ENCODE measurements at places on chromosomes 6 and 20.
A peak's percentile ranks its signal among the peaks of the same experiment; 100 is the strongest.

DNA sequence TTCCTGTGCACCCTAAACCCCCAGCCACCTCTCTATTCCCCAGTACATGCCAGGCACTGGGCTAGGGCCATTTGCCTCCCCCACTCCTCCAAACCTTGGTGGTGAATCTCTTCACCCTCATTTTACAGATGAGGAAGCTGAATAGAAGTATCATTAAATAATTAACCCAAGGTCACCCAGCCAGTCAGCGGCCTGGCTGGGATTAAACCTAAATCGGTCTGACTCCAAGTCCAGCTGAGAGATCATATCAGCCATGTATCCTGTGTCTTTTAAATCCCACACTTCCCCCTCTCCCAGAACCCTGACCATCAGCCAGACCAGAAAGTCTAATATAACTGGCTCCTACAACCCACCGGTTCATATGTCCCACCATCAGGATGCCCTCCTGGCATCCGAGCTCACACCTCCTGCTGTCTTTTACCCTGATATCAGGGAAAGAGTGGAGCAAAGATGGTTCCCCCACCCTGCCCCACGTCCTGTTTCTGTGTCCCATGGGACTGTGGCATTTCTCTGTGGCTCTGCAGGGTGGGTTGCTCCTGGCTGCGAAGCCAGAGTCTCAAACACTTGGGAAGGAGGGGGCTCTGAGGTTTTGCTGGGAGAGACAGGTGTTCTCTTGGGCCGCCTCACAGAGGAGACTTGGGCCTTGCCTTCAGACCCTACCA lies 145.3 kb downstream of the VEGFA start:
- no peak for DNase-seq

DNA sequence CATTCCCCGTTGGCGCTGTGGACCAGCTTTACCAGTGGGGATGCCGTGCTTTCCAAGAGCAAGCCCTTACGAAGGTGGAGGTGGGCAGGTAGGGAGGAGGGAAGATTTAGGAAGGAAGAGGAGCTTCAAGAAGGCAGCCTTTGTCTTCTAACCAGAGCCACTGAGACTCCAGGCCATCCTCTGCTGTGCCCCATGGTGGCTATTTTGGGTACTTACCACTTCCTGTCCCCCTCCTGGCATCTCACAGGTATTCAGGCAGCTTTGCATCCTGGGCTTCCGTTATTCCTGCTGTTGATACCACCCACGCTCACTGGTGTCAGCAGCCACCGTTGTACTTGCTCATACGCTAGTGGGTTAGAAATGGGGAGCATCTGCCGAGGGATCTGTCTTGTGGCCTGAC lies 22.9 kb downstream of the ERMARD start:
- DNase-seq, result no peak

DNA sequence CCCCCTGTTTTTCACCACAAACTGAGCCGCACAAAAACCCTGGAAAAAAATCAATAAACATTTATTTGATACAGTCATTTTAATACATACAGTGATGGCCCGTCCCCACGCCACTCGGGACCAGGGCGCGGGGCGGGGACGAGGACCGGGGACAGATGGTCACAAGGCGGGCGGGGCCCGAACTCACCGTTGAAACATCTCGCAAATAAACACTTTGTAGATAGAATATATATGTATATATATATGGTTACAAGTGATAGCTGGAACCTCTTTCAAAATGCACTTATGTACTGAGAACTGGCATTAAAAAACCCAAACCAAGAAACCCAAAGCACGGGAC lies 418 bp upstream of the UCKL1 start:
- no peak for DNase-seq

DNA sequence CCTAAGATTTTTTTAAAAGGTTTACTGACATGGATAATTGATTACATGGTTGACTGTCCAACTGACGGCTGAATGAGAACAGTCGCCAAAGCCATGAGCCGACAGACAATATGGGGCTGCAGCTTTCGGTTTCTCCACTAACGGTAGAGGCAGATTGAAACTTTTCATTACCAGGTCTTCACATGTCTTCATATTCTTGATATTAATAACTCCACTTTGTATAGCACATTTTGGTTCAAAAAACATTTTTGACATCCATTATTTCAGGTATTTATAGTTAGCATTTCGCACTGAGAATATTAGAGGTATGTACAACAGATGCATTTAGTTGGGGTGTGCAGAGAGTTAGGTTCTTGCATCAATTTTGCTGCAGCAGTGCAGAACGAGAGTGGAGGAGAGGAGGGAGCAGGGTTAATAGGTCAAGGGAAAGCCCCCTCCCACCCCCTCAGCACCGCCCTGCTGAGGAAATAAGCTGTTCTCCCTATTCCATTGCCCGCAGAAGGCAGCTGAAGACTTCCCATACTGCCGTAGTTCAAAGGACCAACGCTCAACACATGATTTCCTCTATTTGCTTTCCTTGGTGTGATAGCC lies 73.6 kb upstream of the ADTRP start:
- DNase-seq, result no peak

DNA sequence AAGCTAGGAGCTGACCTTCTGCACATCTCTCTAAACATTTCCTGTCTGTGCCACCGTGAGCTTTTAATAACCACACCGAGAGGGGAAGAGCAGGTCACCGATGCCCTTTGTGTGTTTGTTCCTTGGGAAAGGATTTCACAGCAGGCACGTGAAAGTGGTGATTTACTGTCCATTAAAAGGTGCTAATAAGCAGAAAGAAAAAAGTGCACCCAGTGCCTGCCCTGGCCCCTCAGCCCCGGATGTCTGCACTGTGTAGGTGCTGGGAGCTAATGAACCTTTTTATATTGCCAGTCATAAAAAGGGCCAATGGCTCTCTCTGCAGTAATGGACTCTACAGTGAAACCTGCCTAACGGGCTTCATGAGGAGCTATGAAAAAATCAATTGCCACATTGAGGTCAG lies 312.6 kb downstream of the C6orf118 start:
- no peak for DNase-seq

DNA sequence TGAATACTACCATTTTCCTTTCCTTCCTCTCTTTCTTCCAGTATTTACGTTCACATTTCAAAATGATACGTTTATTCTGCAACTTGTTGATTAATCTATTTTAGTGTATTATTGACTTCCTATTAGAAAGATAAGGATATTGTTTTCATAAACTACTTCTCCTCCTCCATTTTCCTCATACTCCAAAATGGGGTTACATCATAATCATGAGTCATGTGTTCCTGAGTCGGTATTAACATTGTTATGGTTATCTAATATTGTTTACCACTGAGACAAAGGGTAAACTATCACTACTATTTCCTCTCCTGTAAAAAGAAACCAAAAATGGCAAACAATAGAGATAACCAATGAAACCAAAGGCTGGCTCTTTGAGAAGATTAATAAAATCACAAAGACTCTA lies 126.5 kb upstream of the CDYL start:
- no peak for DNase-seq

GRCh38 chr6:7911345-7911725 lies 747 bp upstream of the TXNDC5 start:
- DNase-seq, result no peak

DNA sequence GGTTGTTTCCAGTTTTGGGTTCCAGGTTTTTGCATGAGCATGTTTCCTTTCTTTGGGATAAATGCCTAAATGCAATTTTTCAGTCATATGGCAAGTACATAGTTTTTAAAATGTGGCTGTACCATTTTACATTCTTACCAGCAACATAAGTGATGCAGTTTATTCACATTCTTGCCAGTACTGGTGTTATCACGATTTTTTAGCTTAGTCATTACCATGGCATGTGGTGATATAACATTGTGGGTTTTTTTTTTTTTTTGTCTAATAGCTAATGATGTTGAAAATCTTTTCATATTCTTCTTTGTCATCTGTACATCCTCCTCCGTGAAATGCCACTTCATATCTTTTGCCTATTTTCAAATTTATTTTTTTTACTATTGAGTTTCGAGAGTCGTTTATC lies 2.9 kb upstream of the TDRD6 start:
- DNase-seq, result no peak

- DNase-seq, result no peak
Measured at GRCh38 chr6:15352845-15353244, 107.0 kb downstream of the JARID2 start.

- no peak for DNase-seq
Measured at GRCh38 chr6:80460257-80460865, 353.9 kb downstream of the BCKDHB start.

DNA sequence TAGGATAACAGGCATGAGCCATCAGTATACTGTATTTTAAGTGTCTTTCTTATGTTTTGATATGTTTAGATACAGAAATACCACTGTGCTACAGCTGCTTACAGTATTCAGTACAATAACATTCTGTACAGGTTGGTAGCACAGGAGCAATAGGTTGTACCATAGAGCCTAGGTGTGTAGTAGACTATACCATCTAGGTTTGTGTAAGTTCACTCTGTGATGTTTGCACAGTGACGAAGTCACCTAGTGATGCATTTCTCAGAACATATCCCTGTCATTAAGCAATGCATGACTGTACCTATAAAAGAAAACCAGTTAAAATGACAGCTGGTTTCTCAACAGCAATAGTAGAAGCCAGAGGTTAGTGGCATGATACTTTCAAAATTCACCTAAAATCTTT lies 3.0 kb upstream of the ZBTB24 start:
- no peak for DNase-seq

GRCh38 chr6:125802943-125803377 lies 12.2 kb downstream of the NCOA7 start:
- DNase-seq, result no peak

- no peak for DNase-seq
Measured at GRCh38 chr6:164037171-164037870, 622.8 kb downstream of the QKI start.

DNA sequence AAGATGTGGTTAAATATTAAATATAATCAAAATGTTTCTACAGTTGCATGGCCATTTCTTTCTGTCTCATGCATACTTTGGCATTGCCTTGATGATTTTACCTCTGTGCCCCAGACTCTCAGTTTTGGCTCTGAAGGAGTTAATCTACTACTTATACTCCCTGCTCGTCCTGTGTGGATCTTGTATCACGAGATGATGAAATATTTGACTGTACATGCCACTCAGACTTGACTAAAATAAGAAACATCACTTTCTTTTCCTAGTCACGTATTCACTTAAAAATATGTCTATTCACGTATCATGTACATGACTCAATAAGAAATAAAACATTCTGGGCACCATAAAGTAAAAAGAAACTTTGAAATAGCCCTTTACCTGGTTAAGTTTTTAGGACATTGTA lies 397.7 kb downstream of the RFPL4B start:
- no peak for DNase-seq

DNA sequence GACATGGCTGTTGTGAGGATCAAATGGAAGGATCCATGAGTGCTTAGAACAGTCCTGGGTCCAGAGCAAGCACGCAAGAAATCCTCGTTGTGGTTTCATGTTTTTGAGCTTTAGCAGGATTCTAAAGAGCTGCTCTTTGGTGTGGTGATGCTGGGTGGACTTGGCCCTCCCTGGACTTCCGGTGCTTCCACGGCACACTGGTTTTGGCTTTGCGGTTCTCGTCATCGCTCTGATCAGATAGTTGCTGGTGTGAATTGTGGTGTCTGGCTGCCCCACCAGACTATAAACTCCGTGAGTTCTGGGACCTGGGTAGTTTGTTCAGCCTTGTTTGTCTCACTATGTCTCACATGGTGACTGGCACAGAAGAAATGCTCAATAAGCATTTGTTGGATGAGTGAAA lies 3.3 kb downstream of the HNF4A start:
- no peak for DNase-seq

- DNase-seq, result peak; percentile 68
Measured at GRCh38 chr6:158500016-158500735, 59.7 kb upstream of the TMEM181 start.

- DNase-seq, result no peak
Measured at GRCh38 chr6:166488076-166488685, 98.3 kb downstream of the RAMACL start.

DNA sequence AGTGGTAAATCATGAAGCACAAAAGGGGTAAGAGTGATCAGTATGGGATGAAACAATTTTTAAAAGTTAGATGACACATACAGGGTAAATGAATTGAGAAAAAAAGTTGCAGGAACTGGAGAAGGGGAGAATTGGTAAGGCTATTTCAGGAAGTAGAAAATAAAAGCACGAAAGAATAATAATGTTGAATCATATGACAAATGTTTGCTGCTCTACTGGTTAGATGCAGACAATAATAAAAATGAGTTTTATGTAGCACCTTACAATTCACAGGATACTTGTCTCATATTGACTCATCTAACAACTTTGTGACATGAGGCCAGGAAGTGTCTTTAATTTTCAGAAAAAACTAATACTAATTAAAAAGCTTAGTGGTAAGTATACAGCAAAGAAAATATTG lies 566.5 kb upstream of the MARCKS start:
- no peak for DNase-seq

DNA sequence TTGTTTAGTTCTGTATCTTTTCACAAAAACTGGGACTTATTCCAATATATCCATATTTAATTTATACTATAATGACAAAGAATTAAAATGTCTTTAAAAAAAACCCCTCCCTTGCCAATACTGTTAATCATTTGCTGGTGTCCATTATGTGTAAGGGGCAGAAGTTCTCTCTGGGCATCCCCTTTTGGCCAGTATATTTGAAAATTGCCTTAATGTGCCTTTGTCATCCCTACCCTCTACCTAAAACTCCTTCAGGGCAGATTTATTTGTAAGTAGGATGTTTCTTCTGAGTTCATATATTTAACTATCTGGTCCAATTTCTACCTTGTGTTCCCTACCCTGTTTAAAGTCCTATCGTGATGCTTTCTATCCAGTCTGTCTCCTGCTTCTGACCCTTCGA lies 62.9 kb downstream of the ARHGAP18 start:
- no peak for DNase-seq

DNA sequence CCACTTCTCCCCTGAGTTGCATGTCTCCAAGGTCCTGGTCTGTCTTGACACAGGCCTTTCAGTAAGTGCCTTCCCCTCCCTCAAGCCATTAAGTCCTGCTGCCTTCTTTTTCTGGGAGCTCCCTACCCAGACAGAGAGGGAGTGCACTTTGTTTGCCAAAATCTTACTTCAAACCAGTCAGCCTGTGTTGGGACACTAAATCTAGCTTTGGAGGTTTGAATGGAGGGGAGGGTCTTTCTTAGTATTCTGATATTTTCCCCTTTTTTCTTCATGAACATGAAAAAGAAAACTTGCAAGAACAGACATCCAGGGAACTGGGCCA lies 170.7 kb upstream of the PMEPA1 start:
- DNase-seq, result no peak

DNA sequence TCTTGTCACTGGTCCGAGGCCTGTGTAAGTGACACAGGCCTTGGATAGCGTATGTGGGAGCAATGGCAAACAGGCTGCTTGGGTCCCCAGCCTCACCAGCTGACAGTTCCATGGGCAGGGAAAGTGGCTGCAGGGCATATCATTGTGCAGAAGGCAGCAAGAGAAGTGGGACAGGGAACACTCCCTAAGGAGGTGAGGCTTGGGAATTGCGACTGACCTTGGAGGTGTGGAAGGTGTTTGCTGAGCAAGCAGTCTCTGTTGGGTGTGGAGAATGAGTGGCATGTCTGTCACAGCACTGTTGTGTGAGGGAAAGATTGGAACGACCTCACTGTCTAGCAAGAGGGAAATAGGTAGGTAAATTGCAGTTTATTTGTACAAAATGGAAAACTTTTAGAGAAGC lies 16.8 kb downstream of the POFUT1 start:
- DNase-seq, result no peak

Measured in D721Med (cell line).